GM12891 (cell line): ENCODE measurements at places on chromosomes 7 and 10.
A peak's percentile ranks its signal among the peaks of the same experiment; 100 is the strongest.

- no peak for DNase-seq
These were observed 122.5 kb upstream of the MBL2 start for GRCh38 chr10:52895059-52895458.

GRCh38 chr10:86122646-86123045 is 243.9 kb downstream of the GRID1 start:
- no peak for DNase-seq

DNA sequence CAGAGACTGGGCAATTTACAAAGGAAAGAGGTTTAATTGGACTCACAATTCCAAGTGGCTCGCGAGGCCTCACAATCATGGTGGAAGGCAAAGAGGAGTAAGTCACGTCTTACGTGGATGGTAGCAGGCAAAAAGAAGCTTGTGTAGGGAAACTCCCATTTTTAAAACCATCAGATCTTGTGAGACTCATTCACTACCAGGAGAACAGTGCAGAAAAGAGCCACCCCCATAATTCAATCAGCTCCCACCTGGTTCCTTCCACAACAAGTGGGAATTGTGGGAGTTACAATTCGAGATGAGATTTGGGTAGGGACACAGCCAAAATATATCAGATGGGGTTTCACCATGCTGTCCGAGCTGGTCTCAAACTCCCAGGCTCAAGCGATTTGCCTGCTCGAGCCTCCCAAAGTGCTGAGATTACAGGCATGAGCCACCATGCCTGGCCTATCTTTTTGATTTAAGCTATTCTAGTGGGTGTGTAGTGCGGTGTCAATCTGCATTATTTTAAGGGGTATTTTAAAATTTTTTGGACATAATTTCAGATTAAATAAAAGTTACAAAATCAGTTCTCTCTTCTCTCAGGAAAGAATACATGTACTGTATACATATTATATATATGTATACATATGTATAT is 9.0 kb upstream of the MRPS16 start:
- no peak for DNase-seq

DNA sequence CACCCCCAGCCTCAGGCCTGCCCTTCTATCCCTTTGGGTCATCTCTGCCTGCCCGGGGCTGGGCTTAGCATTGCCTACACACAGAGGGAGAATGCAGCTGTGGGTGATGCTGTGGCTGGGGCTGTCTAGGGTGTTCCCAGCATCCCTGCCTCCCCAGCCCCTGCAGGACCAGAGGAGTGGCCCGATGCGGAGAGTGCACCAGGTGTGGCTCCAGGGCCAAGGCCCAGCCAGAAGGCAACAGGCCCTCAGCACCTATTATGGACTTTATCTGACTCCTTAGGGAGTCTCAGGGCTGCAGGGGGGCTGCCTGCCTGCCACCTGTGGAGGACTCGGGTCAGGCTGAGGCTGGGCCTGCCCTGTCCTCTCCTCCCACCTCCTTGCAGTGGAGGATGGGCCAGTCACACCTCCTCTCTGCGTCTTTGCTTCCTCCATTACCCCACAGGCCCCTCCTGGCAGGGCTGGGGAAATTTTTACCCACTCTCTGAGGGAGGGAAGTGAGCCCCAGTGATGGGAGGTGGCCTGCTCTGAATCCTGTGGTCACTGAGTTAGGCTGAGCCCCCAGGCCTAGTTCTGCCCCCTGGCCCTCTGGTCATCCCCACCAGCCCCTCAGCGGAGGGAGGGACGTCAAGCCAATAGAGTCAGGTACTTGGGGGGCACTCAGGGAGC is 92.9 kb upstream of the PCBD1 start:
- DNase-seq = no peak

DNA sequence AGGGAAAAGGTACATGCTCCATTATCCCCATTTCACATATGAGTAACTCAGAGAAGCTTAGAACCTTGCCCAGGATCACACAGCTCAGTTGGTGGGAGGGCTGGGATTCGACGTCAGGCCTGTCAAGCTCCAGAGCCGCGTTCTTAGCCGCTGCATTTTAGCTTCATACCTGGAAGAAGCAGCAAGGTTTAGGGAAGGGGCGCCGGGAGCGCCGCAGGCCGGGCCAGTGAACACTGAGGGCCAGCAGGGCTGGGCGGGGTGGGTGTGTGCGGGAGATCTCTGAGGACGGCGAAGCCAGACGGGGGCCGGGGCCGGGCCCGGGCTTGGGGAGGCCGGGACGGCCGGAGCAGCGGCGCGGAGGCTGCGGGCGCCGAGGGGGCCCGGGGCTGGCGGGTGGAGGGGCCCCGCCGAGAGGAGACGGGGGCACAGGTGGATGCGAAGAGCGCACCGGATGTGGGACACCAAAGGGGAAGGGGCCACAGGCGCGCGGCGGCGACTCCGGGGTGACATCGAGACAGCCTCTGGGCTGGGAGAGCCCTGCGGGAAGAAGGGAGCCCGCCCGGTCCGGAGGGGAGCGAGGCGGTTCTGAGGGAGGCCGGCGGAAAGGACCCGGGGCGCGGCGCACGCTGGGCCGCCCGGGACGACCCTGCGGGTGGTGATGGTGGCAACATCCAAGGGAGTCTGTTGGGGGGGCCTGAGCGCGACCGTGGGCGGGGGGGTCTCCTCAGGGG is 498 bp downstream of the NDST2 start:
- DNase-seq = peak; percentile 68
